ENCODE measurements at places on chromosomes 1 and 21.

- no peaks in the 10 kb centered on the region for H3K27me3 ChIP-seq
- no peak overlapping the region for H3K4me3 ChIP-seq
- H3K4me1 ChIP-seq, result peaks cover 8% of the 10 kb centered on the region
- no peak overlapping the region for H3K27ac ChIP-seq
Observed at GRCh38 chr1:197660389-197660788, 114.9 kb downstream of the DENND1B start.

DNA sequence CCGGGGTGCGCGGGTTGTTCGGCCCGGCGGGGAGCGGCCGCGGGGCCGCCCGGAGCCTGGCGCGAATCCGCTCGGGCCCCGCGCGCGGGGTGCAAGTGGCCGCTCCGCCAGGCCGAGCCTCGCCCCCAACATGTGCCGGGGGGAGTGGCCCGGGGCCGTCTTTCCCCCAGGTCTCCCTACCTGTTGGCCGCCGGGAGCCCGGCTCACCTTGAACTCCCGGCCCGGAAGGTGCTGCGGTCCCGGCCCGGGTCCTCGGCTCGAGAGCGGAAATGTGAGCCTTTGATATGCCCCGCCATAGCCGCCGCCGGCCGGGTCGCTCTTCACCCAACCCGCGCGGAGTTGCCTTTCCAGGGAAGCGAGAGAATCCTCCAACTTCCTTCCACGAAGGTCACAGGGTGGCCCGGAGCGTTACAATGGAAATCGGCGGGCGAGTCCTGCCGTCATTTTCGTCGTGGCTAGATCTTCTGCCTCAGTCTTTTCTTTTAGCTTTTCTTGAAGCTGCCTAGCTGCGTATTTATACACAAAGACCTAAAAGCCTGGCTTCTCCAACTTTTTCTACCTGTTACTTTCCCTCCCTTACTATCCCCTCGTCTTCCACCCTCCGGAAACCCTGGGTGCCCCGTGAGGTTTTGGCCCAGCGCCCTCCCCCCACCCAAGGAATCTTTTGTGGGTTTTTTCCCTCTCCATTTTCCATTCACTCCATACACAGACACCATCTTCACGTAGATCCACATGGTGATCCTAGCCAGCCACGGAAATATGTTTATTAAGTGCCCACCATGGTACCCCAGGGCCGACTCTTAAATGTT, 867 bp downstream of the PTGFRN start:
- H3K36me3 ChIP-seq, result no peaks in the 10 kb centered on the region
- H3K27me3 ChIP-seq, result peaks cover 22% of the 10 kb centered on the region
- H3K27ac ChIP-seq, result no peak overlapping the region
- peaks cover 4% of the 10 kb centered on the region for H3K4me1 ChIP-seq

GRCh38 chr1:87902830-87903229, 574.1 kb downstream of the LMO4 start:
- no peaks in the 10 kb centered on the region for H3K27me3 ChIP-seq
- H3K36me3 ChIP-seq, result no peaks in the 10 kb centered on the region
- peak overlapping the region; percentile 28 for H3K4me3 ChIP-seq
- peaks cover 19% of the 10 kb centered on the region for H3K4me1 ChIP-seq

- no peak overlapping the region for H3K27ac ChIP-seq
- H3K36me3 ChIP-seq, result no peaks in the 10 kb centered on the region
- no peak overlapping the region for H3K4me3 ChIP-seq
- H3K4me1 ChIP-seq, result no peaks in the 10 kb centered on the region
Observed at GRCh38 chr1:71796006-71796405, 486.3 kb downstream of the NEGR1 start.

- H3K4me1 ChIP-seq, result peaks cover 9% of the 10 kb centered on the region
- no peak overlapping the region for H3K27ac ChIP-seq
- H3K4me3 ChIP-seq, result peak overlapping the region; percentile 13
- no peaks in the 10 kb centered on the region for H3K36me3 ChIP-seq
Observed at GRCh38 chr1:208235982-208236761, 8.0 kb downstream of the PLXNA2 start.

DNA sequence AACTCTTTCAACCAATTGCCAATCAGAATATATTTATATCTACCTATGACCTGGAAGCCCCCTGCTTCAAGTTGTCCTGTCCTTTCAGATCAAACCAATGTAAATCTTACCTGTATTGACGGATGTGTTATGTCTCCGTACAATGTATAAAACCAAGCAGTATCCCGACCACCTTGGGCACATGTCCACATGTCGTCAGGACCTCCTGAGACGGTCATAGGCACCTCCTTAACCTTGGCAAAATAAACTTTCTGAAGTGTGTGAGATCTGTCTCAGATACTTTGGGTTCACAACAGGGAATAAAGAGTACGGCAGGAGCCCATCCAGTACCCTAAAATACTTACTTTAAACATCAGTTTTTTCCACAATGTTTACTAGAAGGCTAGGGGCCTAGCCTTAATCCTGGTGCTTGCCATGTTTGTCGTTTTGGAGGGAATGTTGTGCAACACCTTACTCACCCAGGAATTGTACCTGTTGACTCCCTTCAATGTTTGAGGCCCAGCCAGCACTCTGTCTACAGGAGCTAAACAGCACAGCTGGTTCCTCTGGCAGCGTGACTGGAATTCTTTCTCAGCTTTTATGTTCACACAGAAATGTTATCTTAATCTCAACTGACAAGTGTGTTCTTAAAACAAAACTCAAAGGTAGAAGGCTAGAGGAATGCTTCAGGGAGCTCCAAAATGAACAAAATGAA, 90.8 kb upstream of the USP25 start:
- H3K4me3 ChIP-seq, result no peak overlapping the region
- H3K27me3 ChIP-seq, result no peaks in the 10 kb centered on the region
- H3K4me1 ChIP-seq, result no peaks in the 10 kb centered on the region
- no peaks in the 10 kb centered on the region for H3K36me3 ChIP-seq
- DNase-seq, result no peak
- no peak overlapping the region for H3K27ac ChIP-seq

- H3K27ac ChIP-seq, result no peak overlapping the region
- no peak overlapping the region for H3K4me3 ChIP-seq
- H3K4me1 ChIP-seq, result peaks cover 59% of the 10 kb centered on the region
Observed at GRCh38 chr1:174007851-174008250, 14.3 kb downstream of the RC3H1 start.

GRCh38 chr1:188249811-188250210, 1421.1 kb downstream of the PLA2G4A start:
- no peak overlapping the region for H3K4me3 ChIP-seq
- no peaks in the 10 kb centered on the region for H3K27me3 ChIP-seq
- H3K36me3 ChIP-seq, result no peaks in the 10 kb centered on the region
- no peak overlapping the region for H3K27ac ChIP-seq

GRCh38 chr1:53653631-53654030, 85.3 kb downstream of the GLIS1 start:
- no peaks in the 10 kb centered on the region for H3K36me3 ChIP-seq
- H3K4me3 ChIP-seq, result no peak overlapping the region
- DNase-seq, result no peak
- peaks cover 10% of the 10 kb centered on the region for H3K27me3 ChIP-seq

- no peak overlapping the region for H3K4me3 ChIP-seq
- H3K4me1 ChIP-seq, result peaks cover 10% of the 10 kb centered on the region
- no peak for DNase-seq
- no peak overlapping the region for H3K27ac ChIP-seq
- peaks cover 16% of the 10 kb centered on the region for H3K27me3 ChIP-seq
Observed at GRCh38 chr1:56758135-56758534, 61.1 kb downstream of the FYB2 start.

GRCh38 chr1:112358061-112358770, 37.8 kb upstream of the CTTNBP2NL start:
- no peaks in the 10 kb centered on the region for H3K36me3 ChIP-seq
- peaks cover 53% of the 10 kb centered on the region for H3K27me3 ChIP-seq
- H3K27ac ChIP-seq, result no peak overlapping the region
- H3K4me1 ChIP-seq, result no peaks in the 10 kb centered on the region
- H3K4me3 ChIP-seq, result no peak overlapping the region
- DNase-seq, result no peak

DNA sequence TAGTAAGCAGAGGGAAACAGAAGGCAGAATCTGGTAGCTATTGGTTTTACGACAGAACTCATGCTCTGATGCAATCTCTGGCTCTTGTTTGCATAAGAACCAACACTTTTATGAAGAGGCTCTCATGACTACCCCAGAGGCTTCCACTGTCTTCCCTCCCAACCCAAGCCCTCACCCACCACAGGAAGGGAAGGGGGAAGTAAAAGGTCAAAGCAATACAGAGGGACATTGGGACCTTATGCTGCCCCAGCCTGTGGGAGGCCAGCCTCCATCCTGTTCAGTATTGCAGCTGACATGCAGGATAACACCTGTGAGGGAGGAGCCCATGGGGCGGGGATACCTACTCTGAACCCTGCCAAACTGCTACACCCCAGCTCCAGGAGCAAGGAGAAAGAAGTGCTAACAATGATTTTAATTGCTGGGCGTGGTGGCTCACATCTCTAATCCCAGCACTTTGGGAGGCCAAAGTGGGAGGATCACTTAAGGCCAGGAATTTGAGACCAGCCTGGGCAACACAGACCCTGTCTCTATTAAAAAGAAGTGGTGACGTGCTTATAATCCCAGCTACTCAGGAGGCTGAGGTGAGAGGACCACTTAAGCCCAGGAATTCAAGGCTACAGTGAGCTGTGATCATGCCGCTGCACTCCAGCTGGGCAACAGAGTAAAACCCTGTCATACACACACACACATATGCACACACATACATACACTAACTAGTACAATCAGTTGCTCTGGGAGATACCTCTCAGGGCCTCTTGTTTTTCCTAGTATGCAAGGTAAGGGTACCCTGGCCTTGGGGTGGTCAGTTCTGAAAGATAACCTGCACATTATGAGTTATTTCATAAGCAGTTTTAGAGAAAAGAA, 9.5 kb downstream of the MR1 start:
- H3K4me1 ChIP-seq, result peaks cover 37% of the 10 kb centered on the region
- no peak overlapping the region for H3K4me3 ChIP-seq
- no peaks in the 10 kb centered on the region for H3K27me3 ChIP-seq
- H3K36me3 ChIP-seq, result peaks cover 53% of the 10 kb centered on the region
- DNase-seq, result no peak
- no peak overlapping the region for H3K27ac ChIP-seq

DNA sequence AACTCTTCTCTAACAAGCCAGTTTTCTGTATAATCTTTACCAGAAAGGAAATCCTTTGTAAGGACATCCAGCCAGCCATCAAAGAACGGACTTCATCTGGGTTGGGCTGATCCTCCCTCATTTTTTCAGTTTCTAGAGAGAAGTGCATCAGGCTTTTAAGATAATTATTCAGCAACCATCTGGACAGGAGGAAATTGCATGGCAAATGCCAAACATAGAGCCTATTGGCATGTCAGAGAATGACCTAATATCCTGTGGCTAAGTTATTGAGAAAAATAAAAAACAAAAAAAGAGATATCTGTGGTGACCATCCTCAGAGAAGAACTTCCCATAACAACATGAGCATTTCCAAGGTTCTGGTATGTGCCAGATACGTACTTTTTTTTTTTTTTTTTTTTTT, 74.9 kb upstream of the BEND5 start:
- H3K4me3 ChIP-seq, result no peak overlapping the region
- no peaks in the 10 kb centered on the region for H3K36me3 ChIP-seq
- no peaks in the 10 kb centered on the region for H3K4me1 ChIP-seq
- DNase-seq, result no peak
- H3K27ac ChIP-seq, result no peak overlapping the region

DNA sequence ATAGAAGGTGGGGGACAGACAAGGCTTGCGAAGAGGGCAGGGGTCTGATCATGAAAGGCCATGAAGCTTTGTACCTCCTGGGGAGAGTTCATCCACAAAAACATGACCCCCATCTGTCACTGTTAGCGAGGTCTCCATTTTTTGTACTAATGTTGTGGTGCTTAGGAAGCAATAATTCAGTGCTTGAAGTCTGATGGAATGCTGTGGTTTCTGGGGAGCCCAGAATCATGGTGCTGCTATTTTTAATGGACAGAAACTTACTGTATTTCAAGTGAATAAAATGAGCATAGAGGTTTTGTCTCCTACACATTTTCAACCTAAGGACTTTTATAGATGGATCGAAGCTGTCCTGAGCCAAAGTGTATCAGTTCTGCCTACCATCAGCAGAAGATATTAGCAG, 28.2 kb upstream of the RGL1 start:
- no peaks in the 10 kb centered on the region for H3K36me3 ChIP-seq
- H3K4me3 ChIP-seq, result no peak overlapping the region

DNA sequence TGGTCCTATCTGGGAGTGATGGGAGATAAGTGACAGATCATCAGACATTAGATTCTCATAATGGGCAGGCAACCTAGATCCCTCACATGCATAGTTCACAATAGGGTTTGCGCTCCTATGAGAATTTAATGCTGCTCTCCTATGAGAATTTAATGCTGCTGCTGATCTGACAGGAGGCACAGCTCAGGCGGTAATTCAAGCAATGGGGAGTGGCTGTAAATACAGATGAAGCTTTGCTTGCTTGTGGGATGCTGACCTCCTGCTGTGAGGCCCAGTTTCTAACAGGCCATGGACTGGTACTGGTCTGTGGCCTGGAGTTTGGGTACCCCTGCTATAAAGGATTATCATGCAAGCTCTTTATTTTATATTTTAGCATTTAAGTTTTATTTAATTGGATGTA, 72.0 kb downstream of the ZMYM4 start:
- peaks cover 7% of the 10 kb centered on the region for H3K4me1 ChIP-seq
- DNase-seq, result no peak
- H3K27ac ChIP-seq, result no peak overlapping the region
- no peak overlapping the region for H3K4me3 ChIP-seq

DNA sequence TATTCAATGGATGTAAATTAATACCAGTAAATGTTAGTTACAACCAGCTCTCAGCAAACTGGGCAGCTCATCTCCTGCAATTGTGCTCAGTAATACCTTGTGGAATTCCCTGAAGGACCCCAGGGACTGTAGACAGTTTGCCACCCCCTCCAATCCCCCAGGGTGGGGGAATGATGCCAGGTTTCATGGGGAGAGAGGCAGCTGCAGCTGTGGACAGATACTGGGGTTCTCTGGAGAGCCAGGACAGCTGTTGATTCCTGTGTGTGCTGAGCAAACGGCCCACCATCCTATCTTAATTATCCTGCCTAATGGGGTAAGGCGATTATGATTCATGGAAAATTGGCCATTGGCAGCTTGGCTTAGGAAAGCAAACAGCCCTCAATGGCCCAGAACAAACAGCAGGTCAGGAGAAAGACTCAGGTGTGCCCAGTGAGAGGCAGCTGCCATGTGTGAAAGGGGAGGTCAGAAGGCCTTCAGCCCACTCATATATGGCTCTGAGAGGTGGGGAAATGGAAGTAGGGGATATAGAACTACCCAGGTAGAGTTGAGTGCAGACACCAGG, 148.9 kb upstream of the CTTNBP2NL start:
- peaks cover 7% of the 10 kb centered on the region for H3K27me3 ChIP-seq
- no peaks in the 10 kb centered on the region for H3K4me1 ChIP-seq
- H3K27ac ChIP-seq, result no peak overlapping the region
- DNase-seq, result no peak

DNA sequence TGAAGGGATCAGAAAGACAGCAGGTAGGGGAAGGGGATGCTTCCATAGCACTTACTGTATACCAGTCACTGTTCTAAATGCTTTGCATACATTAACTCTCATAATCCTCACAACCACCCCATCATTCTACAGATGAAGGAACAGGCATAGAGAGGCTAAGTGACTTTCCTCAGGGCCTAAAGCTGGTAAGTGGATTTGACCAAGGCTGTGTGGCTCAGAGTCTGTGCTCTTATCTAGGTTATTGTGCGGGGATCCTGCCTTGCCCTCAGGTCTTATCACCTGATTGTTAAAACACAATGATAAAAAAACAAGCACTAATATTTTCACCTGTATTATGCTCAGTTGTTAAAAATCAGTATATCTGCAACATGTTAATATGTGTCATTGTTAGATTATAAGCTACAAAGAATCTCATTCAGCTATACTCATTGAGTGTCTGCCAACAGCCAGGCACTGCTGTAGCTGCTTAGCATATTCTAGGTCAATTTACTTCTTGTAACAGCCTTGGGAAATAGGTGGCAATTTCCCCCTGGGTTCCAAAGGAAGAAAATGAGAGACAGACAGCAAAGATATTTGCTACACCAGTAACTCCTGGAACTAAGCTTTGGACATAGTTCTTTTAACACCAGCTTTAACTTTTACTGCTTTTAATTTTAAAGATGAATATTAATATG, 38.6 kb upstream of the RBM15 start:
- H3K36me3 ChIP-seq, result no peaks in the 10 kb centered on the region
- no peaks in the 10 kb centered on the region for H3K27me3 ChIP-seq
- H3K4me3 ChIP-seq, result no peak overlapping the region
- H3K4me1 ChIP-seq, result no peaks in the 10 kb centered on the region

All from activated B cell treated with CpG ODN at 0.5 μM for 24 hours (primary cell).